Hippocampal formation (tissue), 2 donors: ENCODE measurements at places on chromosomes 11 and 22.

GRCh38 chr22:38153821-38154562, 27.6 kb downstream of the PLA2G6 start:
- DNase-seq: no peak

DNA sequence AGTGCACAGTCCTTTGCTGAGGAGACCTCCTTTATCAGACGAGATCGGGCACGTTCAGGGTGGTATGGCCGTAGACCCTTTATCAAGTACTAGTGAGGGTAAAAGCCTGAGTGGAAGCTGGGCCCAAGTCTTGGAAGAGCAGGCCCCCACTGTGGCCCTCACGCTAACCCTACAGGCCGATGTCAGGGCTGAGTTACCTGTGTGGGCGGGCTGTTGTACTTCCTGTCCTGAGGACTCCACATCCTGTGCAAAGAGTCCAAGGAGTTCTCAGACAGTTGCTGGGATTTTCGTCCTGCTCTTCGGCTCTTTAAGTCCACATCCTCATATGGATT, 34.9 kb downstream of the RPL27A start:
- no peak for DNase-seq

- no peak for DNase-seq
Measured at GRCh38 chr11:89381094-89381493, 110.1 kb downstream of the NOX4 start.

- DNase-seq: no peak
Measured at GRCh38 chr22:32034275-32034674, 8.8 kb upstream of the SLC5A1 start.

DNA sequence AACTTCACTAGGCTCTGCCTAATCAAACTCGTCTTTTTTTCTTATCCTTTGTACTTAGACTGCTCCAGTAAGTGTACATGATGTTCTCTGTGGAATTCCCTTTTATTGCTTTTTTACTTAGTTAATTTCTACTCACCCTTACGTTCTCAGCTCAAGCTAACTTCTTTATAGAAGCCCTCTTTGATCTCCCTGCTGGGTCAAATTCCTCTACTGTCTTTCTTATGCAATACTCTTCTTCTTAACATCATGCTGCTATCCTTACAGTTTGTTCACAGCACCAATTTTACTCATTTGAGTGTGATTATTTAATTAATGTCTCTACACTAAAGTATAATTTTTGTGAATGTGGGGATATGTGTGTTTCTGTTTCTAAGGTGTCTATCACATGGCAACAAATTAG, 498.3 kb downstream of the CNTN5 start:
- DNase-seq: no peak

DNA sequence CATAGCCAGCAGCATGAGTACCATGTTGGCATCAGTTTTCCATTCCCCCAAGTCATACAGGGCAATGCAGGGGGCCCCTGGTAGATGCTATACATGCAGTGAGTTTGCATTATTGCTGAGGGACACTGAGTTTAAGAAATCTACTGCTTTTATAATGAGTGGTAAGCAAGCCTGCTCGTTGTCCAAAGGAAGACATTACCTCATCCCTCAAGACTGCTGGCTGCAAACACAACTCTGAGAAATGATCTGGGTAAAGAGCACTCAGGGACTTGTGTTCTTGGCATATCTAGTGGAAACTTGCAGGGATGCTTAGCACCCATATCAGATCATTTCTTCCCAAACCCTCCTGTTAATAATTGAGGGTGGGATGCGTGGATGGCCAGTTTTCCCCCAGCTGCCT, 77.9 kb downstream of the CWC15 start:
- no peak for DNase-seq

- no peak for DNase-seq
Measured at GRCh38 chr11:35287344-35287890, 131.9 kb downstream of the SLC1A2 start.

GRCh38 chr11:117187007-117187406, 8.5 kb downstream of the SIDT2 start:
- no peak for DNase-seq

GRCh38 chr11:33040862-33041453, 1.6 kb downstream of the TCP11L1 start:
- no peak for DNase-seq

DNA sequence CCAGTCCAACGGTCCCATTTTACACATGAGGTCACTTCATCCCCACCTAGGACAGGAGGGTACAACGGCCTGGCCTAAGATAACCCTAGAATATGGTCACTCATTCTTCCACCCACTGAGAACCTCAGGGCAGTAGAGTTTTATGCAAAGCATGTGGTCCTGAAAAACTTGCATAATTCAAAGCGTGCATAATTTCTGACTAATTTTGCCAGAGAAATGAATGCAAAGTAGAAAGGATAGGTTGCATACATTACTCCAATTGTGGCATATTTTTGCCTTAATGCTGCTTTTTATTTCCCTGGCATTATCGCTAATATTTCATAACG, 32.5 kb upstream of the SLC35C1 start:
- no peak for DNase-seq

GRCh38 chr11:33830903-33831648, 56.8 kb upstream of the FBXO3 start:
- no peak for DNase-seq

- no peak for DNase-seq
Measured at GRCh38 chr11:76748948-76749347, 34.2 kb upstream of the TSKU start.

DNA sequence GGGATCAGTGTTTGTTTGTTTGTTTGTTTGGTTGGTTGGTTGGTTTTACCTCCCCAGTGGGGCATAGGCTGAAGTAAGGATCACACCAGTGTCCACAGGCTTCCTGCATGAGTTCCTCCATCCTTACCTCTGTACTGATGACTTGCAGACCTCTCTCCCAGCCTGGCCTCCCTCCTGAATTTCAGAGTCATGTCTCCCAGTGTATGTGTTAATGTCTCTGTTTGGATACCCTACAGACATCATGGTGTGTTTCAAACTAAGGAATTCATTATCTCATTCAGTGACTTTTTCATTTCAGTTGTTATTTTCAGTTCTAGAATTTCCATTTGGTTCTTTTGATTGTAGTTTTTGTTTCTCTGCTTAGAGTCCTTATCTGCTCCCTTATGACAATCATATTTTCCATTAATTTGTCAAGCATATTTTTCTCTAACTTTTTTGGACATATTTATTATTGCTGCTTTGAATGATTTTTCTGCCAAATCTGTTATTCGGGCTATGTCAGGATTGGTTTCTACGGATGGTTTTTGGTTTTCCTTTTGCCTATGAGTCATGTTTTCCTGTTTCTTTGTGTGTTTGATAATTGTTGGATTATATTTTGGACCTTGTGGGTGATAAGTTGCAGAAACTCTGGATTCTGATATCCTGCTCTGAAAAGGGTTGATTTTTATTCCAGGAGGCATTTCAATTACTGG, 23.6 kb downstream of the MYEOV start:
- DNase-seq: no peak

GRCh38 chr11:110338684-110339083, 42.3 kb upstream of the RDX start:
- DNase-seq: no peak

DNA sequence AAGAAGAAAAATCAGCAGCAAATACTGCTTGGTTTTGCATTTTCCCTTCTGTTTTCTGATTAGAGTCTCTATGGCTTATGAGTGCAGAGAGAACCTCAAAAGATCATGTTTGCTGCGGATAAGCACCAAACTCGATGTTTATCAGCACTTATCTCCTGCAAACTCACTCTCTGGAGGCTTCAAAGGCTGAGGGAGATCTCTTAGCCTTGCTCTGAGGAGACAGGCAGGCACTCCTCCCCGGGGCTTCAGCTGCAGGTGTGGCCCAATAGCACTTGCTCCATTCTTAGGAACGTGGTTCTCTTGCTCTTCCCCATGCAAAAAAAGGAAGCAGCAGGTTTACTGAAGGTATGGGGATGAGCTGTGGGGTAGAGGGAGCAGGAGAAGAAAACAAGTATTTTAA, 45.1 kb downstream of the FLI1 start:
- no peak for DNase-seq

GRCh38 chr11:17606233-17607082, 59.4 kb downstream of the OTOG start:
- no peak for DNase-seq
